Stimulated activated CD8-positive, alpha-beta memory T cell treated with anti-CD3 and anti-CD28 coated beads, Interleukin-4, amount 100 ng/mL, for 1 hour (primary cell): ENCODE measurements at places on chromosomes 12 and 14.

DNA sequence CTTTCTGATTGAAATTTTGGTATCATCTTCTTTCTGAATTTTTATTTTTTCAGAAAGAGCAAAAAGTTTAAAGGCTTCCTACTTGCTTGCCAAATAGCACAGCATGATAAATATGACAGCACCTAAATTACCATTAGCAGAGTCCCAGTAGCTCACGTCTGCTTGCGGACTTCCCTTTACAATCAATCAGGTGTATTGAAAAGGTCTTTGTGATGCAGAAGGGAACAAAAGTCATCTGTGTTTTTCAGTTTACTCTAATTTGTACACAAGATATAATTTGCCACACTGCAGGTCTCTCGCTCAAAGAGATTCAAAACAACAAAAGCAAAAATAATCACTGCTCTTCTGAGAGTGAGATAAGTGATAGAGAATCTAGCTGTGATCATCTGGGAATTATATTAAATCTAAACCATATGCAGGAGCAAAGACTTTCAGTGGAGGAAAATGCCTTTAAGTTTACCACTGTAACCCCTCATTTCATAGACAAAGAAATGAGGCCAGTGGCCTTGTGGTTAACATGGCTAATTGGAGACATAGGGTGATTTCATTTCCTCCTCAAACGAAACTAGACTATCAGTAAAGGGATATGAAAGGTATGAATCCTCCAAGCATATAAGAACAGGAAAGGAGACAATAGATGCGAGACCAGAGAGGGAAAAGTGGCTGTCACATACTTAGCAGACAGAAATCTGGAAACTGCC, 240.8 kb upstream of the TMPO start:
- DNase-seq, result no peak

DNA sequence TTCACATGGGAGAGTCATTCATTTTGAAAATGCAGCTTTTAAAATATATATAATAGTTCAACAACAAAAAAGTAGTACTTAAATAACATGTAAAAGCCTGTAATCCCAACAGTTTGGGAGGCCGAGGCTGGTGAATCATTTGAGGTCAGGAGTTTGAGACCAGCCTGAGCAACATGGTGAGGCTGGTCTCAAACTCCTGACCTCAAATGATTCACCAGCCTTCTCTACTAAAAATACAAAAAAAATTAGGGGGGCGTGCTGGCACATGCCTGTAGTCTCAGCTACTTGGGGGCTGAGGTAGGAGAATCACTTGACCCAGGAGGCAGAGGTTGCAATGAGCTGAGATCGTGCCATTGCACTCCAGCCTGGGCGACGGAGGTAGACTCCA, 256.3 kb upstream of the RGS6 start:
- no peak for DNase-seq

GRCh38 chr12:118337194-118337838, 35.4 kb downstream of the TAOK3 start:
- DNase-seq, result no peak

GRCh38 chr14:33390335-33390734, 451.7 kb downstream of the NPAS3 start:
- no peak for DNase-seq

DNA sequence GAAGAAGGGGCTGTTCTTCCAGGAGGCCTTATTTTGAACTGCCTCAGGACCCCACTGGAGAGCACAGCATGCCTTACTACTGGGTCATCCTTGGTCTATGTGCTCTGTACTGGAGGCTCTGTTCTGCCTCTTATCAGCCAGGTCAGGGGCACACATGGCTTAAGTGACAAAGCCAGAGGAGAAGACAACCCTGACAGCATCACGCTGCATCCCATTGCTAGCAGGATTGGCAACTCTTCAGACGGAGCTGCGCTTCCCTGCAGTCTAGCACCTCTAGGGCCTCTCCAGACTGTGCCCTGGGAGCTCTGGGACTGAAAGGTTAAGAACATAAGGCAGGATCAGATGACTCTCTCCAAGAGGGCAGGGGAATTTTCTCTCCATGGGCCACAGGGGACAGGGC, 17.3 kb upstream of the TIGAR start:
- DNase-seq, result no peak
